ENCODE measurements at places on chromosomes 6 and 20.

DNA sequence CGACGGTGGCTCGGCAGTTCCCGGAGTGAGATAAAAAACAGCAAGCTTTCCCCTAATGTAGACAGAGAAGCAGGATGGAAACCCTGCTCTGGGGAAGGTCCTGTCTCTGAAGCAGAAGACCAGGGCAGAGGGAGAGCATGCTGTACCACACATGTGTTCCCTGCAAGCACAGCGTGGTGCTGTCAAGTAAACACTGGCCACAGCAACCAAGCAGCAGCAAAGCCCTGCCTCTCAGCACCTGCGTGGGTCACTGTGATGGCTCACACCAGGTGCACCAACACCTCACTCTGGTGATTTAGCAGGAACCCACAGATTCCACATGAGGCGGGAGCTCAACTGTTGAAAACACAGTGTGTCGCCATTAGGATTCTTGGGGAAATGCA is 65.2 kb upstream of the TXNDC5 start:
- no peak for DNase-seq

- DNase-seq = no peak
Observed at GRCh38 chr6:113976806-113977205, 5.9 kb upstream of the HDAC2 start.

GRCh38 chr6:142942805-142943227 is 2.2 kb downstream of the HIVEP2 start:
- DNase-seq = no peak

GRCh38 chr6:4220558-4220957 is 85.2 kb upstream of the ECI2 start:
- DNase-seq = no peak

GRCh38 chr6:168164462-168165061 is 85.5 kb upstream of the FRMD1 start:
- DNase-seq = no peak

GRCh38 chr20:32607727-32608663 is 22.9 kb upstream of the NOL4L start:
- no peak for DNase-seq

DNA sequence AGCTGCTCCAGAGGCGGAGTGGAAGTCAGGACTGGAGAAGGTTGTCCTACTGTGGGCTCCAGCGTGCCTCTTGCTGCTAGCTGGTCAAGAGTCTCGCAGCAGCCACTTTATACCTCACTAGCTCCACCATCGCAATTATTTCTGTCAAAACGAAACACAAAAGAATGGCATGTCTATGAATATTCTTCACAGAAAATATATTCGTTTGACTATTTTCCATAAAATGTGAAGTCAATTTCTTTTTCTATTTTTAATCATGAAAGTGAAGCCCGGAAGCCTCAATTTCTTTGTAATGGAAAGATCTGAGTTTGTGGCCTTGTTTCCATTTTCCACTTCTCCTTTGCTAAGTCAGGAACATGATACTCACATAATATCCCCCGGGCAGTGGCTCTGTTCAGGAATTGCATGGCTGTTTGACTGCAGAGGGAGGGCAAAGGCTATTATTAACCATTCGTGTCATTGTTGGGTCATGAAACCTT is 51.7 kb downstream of the DTD1 start:
- DNase-seq = no peak

DNA sequence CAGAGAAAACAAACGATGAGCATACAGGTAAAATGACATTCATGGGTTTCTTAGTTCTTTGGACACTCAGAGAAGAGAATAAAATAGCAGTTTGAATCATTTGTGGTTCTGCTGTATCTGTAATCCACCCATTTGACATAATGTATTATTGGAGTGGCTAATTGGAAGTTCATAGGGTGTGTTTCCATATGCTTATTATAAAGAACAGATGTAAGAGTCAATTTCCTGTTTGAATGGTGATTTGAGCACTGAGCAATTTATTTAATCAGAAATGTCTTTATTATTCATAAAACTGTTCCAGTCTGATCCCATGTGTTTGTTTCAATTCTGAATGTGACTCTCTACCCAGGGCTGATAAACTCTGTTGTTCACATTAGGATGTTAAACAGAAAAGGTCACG is 939.1 kb downstream of the KIF16B start:
- no peak for DNase-seq

DNA sequence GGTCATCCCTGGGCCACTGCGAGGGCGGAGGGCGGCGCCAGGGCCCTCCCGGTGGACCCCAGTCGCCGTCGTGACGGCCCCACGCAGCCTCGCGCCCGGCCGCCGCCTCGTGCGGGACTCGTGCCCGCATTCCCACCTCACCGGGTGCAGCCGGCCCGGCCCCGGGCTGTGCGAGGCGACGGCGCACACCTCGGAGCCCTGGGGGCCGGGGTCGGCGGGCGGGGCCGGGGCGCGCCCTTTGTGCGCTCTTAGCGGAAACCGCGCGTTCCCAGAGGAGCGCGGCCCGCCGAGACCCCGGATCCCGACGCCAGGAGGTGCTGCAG is 5.5 kb upstream of the DLL1 start:
- no peak for DNase-seq

GRCh38 chr6:12034837-12035236 is 22.7 kb downstream of the HIVEP1 start:
- no peak for DNase-seq

GRCh38 chr6:29627755-29628418 is 5.1 kb downstream of the GABBR1 start:
- DNase-seq = peak; percentile 60

- DNase-seq = no peak
Observed at GRCh38 chr6:1227935-1228753, 83.8 kb upstream of the FOXQ1 start.

DNA sequence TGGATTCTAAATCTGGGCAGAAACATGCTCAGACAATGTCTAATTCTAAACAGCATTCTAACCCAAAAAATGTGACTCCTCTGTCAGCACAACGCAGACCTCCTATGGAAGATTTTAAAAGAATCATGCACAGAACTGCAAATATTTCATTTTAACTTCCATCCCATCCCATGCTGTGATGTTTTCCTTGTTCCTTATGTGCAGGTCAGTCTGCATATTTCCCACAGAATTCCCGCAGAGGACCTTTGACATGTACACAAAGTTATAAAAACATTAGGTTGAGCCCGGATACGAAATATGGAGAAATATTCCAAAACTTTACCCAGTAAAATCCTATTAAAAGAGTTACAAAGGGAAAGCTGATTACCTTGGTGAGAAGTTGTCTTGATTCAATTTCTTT is 467.1 kb upstream of the EPHA7 start:
- DNase-seq = no peak

GRCh38 chr6:71446470-71446869 is 157.9 kb downstream of the OGFRL1 start:
- DNase-seq = no peak

DNA sequence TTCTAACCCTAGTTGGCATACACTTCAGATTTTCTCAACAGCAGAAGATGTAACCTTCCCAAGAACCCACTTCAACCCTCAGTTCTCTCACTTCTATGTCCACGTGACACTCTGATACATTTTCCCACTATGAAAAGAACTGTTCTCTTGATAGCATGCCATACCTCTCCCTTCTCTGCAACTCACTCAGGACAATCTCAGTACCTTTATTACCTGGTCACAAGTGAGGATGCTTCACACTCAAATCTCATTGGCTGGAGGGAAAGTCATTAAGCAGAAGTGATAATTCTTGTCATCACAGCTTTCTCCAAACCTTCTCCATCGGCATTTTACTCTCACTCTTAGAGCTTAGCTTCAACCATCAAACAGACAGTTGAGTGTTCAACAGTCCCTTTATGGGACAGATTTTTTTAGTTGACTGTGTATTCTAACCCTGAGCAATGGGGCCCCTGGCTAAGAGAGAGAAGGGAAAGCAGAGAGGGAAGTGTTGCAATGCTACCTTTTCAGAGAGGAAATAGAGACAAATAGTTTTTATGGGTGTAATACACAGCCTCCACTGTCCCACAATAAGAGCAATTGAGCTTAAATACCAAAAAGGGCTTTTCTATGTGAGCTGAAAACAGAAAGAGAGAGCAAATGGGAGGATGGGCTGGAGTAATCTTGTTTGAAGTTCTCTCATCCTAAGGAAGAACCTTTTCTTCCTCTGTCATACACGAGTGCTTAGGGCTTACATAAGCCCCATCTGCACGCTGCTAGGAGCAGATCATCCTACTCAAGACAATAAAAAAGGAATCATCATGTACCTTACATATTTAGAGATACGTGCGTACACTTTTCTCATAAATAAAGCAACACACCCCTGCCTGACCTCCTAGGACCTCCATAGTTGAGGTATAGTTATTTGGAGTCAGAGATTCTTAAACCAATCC is 16.0 kb downstream of the HLA-DPA1 start:
- no peak for DNase-seq

Data from Peyer's patch (tissue), 4 donors.